ENCODE measurements at places on chromosomes 4 and X.

GRCh38 chrX:38081909-38082308 is 75.6 kb downstream of the SYTL5 start:
- DNase-seq = no peak

DNA sequence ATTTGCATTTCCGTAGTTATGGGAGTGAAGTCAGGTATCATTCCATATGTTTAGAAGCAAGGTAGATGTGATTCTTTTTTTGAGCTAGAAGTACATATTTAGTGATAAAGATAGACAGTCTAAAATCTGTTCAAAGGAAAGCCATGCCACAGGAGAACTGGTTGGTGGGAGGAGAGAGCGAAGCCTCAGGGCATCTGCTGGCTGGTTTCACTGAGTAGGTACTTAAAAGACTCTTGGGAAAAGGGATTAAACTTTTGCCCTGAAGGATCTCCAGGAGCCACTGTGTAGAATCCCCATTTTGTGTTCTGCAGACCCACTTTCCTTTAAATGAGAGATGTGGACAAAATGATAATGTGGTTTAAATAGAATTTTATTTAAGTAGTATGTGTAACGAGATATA is 89.6 kb downstream of the SHROOM2 start:
- no peak for DNase-seq

DNA sequence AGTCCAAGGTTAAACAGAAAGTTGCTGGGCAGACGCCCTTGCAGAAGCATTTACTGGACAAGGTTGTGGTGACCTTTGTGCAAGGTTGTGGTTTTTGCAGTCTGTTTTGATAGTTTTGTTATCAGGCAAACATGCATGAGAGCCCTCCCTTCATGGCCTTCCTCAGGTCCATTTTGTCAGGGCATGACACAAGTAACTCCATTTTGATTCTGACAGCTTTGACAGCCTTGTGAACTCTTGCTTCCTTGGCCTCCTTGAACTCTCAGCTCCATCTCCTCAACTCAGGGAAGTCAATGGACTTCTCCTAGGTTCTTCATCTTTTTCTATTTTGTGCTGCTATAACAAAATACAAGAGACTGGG is 97.7 kb downstream of the CEP44 start:
- no peak for DNase-seq

- DNase-seq = no peak
Observed at GRCh38 chr4:78542373-78542772, 9.2 kb upstream of the ANXA3 start.

GRCh38 chr4:85741921-85742591 is 267.1 kb downstream of the ARHGAP24 start:
- no peak for DNase-seq

DNA sequence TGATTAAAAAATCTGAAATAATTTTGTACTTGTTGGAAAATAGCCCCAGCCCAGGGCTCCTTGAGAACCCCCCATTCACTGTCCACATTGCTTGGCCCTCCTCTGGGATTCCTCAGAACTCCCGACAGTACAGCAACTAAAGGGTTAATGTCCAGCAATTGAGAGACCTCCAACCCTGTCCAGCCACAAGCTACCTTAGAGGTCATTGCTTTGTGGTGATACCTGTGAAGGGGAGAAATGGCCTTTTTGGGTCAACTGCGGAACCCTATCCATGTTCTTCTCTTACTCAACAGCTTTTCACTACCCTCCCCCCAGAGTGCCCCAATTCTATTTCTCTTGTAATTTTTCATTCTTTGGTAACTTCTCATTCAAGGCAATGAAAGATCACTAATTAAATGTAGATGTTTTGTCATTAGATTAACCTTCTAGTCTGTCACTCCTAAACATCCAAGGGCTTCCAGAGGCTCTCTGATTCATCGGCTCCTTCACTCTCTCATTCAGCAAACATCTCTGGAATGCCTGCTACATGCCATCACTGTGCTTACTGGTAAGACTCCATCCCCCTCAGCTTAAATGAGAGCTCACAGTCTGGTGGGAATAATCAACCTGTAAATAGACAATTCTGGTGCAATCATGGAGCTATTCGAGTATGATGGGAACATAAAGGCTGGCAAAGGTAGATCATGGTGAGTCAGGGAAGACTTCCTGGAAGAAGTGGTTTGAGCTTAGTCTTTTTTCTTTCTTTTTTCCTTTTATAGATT is 241.4 kb upstream of the PGRMC2 start:
- no peak for DNase-seq

DNA sequence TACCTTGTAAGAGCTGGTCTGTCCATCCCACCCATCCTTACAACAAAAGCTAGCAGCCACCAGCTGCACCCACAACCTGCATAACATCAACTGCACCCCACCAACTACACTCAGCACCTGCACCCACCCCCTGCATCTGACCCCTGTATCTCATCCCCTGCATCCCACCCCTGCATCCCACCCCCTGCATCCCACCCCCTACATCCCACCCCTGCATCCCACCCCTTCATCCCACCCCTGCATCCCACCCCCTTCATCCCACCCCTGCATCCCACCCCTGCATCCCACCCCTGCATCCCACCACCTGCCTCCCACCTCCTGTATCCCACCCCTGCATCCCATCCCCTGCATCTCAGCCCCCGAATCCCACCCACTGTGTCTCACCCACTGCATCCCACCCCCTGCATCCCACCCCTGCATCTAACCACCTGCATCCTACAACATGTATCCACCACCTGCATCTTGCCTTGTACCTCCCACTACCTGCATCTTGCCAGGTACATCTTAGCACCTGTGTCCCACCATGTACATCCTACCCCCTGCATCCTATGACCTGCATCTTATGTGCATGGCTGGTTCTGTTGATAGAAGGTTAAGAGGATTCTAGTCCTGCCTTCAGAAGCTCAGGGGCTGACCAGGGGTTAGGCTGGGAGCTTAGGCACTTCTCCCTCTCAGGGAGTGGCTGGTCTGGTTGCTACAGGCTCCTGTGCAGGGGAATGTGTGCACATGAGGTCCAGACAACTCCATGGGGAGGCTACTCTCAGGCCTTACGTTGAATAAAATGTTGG is 9.4 kb downstream of the TMEM271 start:
- no peak for DNase-seq

DNA sequence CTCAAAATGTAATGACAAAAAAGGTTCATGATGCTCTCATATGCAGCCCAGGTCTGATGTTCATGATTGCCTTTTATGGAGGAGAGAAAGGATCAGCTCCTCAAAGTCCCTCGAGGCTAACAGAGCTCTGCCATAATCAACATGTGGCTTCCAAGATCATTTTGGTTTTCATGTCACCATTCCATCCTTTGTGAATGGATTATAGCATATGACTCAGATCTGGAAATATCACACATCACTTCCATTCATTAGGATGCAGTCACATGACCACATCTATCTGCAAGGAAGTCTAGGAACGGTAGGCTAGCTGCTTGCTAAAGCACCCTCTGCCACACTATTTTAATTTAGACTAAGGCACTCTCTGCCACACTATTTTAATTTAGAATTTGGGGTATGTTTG is 77.6 kb downstream of the COX18 start:
- no peak for DNase-seq

DNA sequence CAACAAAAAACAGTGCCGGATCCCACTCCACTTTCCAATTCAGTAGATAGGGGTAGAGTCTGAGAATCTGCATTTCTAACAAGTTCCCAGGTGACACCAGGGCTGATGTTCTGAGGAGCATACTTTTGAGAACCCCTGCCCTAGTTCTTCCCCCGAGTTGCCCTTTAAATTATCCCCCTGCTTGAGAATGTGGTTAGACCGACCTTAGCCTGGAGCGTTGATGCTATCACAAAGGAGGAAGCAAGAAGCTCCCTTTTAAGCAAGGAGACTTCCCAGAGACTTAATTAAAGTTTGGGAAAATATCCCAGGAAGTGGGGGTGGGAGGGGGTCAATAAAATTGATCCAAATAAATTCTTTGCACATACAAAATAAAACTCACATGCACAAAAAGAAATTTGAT is 485.9 kb downstream of the SMARCA1 start:
- no peak for DNase-seq

- DNase-seq = no peak
Observed at GRCh38 chr4:20832826-20833225, 132.6 kb downstream of the PACRGL start.

GRCh38 chr4:5747738-5748375 is 36.9 kb downstream of the EVC start:
- no peak for DNase-seq

DNA sequence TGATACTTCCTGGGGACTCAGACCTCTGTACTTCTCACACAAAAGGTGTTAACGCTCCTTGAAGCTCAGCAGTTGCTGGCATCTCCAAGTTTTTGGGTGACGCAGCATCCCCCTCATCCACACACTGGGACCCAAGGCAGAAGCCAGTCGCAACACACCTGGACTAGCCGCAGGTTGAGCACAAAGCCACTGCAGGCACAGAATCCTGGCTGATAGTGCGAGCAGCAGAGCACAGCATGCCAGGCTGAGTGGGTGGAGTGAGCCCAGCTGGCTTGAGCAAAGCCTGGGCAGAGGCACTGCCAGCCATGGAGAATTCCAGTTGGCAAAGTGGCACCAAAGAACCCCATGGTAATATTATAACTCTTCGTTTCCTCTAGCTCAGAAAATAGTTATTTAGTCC is 873.2 kb upstream of the NDST4 start:
- DNase-seq = no peak

- DNase-seq = no peak
Observed at GRCh38 chr4:106494066-106494465, 125.5 kb upstream of the GIMD1 start.

DNA sequence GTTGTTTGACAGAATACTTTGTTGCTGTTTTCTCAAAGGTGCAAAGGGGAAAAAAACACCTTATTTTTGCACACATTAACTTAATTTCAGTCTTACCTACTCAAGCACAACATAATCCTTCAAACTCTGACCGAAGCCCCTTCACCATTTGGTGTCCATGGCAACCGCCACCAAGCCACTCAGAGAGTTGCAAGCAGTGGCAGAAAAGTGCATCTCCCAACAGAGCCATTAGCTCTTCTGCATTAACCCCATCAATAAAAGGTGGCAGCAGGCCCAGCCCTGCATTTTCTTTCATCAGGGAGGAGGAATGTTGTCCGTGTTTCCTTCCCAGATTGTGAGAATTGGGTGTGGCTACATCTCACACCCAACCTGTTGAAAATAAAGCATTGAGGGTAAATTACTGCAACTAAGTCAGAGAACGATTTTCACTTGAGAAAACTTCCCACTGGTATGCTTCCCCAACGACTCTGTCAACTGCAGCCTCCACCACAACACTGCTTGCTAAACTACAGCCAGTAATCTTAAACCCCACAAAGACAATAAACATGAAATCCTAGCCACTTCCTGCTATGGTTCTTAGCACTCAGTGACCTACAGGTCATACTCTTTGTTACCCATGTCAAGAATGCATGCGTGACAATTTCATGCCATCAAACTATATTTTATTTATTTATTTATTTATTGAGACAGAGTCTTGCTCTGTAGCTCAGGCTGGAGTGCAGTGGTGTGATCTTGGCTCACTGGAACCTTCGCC is 154.0 kb downstream of the GRIA3 start:
- DNase-seq = no peak

DNA sequence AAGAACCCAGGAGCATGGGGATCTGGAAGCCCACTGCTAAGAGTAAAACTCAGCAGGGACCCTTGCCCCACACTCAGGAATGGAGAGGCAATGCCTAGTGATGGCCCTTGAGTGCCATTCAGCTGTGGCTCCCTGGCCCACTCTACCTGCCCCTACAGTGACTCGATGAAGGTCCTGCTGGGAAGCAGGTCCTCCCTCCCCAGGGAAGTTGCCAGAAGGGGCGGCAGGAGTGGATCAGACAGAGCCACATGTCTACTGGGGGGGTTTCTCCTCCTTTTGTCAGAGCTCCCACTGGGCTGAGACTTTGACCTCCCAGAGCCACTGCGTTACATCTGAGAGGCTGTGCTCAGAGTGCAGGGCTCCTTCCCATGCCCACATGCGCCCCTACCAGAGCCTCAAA is 1.2 kb downstream of the SLC10A3 start:
- no peak for DNase-seq

DNA sequence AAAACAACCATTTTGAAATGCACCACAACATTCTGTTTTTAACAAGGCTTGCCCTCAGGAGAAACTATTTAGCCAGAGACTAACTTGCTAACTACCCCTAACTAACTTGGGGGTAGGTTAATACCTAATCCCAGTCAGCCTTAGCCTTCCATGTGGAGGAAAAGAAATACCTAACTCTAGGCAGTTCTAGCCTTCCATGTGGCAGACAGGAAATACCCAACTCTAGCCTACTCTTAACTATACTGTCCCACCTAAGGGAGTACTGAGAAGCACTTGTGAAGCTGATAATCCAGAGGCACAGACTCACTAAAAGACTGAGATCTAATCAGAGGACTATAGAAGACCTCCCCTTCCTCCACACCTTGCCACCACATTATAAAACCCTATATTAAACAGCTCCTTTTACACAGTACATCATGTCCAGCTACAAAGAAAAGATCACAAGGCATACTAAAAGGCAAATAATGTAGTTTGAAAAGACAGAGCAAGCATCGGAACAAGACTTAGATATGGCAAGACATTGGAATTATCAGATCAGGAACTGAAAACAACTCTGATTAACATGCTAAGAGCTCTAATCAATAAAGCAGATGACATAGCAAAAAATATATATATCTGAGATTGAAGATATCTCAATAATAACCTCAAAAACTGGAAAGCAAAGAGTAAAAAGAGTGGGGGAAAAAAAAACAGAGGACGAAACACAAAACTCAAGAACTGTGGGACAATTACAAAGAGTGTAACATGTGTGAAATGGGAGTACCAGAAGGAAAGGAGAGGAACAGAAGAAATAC is 52.2 kb downstream of the FRYL start:
- DNase-seq = no peak

DNA sequence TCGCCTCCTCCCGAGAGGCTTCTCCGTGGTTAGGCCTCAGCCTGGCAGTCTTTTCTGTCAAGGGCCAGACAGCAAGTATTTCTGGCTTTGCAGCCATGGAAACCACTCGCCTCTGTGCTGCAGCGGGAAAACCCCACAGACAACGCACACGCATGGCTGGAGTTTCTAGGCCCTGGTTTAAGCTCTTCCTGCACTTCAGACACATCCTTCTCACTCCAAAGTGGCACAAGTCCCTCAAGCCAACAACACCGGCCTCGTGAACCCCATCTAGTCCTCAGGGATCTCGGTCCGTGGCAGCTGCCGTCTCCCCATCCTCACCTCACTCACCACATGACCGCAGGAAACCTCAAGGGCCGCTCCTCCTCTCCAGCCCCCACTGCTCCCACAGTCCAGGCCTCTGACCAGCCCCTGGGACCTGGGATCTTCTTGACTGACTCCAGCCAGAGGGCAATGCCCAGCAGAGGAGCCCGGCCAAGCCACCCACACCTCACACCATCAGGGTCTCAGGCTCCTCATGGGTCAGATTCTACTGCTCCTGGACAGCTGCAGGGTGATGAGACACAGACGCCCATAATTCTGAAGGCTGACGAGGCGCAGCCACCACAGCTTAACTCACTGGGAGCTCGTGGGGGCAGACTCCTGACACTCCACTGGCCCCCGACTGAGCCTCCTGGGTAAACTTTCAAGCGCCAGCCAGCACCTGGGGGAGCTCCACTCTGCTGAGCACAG is 21.7 kb downstream of the LETM1 start:
- no peak for DNase-seq

GRCh38 chr4:137905930-137906329 is 336.2 kb downstream of the SLC7A11 start:
- no peak for DNase-seq
